ENCODE measurements at places on chromosomes 7 and 10.

GRCh38 chr7:145313551-145313950 lies 477.7 kb upstream of the TPK1 start:
- DNase-seq = no peak

DNA sequence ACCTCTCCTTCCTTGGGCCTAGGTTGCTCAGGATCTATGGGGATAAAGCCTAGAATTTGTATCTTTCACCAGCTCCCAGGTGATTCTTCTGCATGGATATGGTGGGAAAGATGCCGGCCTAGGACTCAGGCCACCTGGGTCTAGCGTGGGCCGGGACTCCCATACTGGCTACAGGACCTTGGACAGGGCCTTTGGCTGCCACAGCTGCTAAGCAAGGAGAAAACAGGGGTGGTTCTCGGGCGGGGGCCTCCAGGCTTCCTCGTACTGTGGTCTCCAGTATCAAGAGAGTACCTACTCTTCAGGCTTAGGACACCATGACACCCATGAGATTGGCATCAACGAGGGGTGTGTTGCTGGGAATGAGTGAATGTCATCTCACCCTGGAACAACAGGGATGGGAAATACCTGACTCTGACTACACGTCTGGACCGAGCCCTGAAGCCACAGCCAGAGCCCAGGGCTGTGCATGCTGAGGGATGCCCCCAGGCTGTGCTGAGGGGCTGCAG lies 120.3 kb upstream of the ADAM12 start:
- no peak for DNase-seq

- DNase-seq = peak; percentile 21
These were observed 59.3 kb downstream of the NUDCD3 start for GRCh38 chr7:44431091-44431608.

DNA sequence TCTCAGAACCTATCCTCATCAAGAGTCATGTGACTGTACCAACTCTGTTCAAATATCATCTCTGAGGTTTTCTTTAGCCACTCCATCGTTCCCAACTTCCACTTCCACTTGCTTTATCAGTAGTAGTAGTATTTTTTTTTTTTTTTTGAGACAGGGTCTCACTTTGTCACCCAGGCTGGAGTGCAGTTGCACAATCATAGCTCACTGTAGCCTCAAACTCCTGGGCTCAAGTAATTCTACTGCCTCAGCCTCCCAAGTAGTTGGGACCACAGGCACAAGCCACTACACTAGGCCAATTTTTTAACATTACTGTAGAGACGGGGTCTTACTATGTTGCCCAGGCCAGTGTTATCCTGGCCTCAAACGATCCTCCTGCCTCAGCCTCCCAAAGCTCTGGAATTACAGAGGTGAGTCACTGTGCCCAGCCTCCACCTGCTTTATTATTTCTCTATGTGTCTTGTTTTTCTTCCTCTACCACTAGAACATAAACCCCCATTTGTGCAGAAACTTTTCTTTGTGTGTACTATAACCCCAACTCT lies 5.9 kb downstream of the NCAPG2 start:
- DNase-seq = no peak

GRCh38 chr7:141393056-141393455 lies 158.2 kb upstream of the AGK start:
- no peak for DNase-seq

GRCh38 chr7:87375662-87376435 lies 30.4 kb downstream of the CROT start:
- DNase-seq = no peak

GRCh38 chr7:141575164-141575563 lies 24.0 kb downstream of the AGK start:
- no peak for DNase-seq

DNA sequence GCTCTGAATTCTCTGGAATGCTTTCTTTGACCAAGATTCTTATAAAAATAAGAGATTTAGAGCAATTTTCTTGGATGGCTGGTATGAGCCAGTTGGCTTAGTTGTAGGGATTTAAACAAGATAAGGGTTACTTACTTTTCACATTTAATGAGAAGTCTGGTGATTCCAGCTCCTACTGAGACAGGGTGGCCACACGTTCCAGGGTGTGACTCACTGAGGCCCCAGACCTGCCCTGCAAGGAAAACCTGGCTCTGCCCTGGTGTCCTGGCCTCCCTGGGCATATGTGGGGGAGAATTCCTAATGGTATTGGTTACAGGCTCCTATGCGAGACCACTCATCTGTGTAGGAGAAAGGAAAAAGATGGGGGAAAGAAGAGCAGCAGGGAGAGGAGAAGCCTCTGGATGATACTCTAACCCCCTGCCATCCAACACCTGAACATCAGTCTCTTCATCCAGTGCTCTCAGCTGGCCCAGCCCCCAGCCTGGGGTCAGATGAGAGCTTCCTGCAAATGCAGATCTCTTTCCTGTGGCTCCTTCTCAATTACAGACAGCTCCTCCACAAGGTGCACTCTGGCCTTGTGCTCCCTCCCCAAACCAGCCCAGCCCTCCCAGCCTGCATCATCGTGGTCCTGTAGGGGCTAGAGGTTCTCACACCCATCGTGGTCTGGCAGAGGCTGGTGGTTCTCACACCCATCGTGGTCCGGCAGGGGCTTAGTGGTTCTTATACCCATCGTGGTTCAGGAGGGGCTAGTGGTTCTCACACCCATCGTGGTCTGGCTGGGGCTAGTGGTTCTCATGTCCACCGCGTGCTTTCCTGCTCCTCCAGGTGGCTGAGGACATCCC lies 139.9 kb downstream of the EGFR start:
- no peak for DNase-seq

- DNase-seq = peak; percentile 83
These were observed 6.4 kb upstream of the NT5C2 start for GRCh38 chr10:103199488-103199887.

GRCh38 chr7:149880638-149881311 lies 7.0 kb downstream of the ATP6V0E2 start:
- peak; percentile 3 for DNase-seq

DNA sequence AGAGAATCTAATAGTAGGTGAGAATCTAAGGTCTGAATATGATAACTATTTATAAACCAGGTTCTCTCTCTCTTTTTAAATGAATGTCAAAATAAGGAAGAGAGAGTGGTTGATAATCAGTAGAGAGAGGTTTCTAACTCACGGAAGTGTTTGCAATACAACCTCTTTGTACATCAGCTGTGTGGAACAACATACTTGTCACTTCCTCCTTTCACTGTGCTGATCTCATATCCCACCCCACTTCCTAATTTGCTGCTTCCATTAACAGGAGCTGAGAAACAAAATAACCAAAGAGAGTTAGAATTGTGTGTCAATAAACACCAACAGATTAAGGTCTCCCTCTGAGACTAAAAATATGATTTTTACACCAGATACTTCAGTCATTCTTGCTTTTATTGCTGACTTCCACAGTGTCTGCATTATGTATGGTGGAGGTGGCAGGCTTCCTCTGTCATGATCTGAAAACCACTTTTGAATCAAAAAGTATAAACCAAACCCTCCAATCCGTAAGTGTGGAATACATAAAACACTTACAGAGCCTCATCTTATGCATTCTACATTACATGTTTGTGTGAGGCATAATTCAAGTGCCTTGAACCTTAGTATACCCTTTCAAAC lies 25.0 kb downstream of the CACUL1 start:
- peak; percentile 78 for DNase-seq

DNA sequence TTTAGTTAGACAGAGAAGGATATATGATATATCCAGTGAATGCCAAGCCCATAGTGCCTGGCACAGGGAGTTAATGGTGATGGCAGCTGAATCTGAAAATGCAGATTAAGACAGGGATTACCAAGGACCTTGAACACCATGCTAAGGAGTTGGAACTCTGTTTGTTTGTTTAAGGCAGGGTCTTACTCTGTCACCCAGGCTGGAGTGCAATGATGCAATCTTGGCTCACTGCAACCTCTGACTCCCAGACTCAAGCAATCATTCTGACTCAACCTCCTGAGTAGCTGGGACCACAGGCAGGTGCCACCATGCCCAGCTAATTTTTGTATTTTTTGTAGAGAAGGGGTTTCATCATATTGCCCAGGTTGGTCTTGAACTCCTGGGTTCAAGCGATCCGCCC lies 1.6 kb downstream of the AKR1D1 start:
- no peak for DNase-seq

GRCh38 chr7:76262683-76263402 lies 39.6 kb upstream of the HSPB1 start:
- DNase-seq = peak; percentile 81

- DNase-seq = no peak
These were observed 45.3 kb upstream of the CDK1 start for GRCh38 chr10:60732807-60733516.

DNA sequence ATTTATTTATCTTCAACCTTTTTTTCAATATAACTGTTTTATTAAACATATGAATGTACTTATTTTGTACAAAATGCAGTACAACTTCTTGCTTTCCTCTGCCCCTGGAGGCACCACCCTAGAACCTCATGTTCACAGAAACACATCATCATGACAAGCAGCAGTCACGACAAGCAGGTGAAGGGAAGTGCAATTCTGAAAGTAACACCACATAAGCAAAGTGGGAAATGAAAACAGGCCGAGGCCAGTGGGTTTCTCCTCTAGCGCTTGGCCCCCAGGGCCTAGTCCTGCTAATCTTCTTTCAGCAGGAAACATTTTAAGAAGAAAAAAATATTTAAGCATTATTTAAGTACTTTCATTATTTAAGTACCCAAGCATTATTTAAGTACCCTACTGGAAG lies 598.1 kb downstream of the SH2D4B start:
- DNase-seq = no peak

DNA sequence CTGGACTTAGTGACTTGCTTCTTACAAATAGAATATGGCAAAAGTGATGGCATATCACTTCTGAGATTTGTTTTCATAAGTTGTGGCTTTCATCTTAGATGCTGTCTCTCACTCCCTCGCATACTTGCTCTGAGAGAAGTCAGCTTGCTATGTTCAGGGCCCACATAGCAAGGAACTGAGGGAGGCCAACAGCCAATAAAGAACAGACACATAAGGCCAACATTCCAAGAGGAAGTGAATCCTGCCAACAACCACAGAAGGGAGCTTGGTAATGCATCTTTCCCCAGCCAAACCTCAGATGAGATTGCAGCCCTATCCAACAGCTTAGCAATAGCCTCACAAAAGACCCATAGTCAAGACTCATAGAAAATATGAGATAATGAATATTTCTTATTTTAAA lies 39.2 kb upstream of the DMTF1 start:
- no peak for DNase-seq

GRCh38 chr10:102112210-102112817 lies 7.9 kb downstream of the LDB1 start:
- peak; percentile 67 for DNase-seq

DNA sequence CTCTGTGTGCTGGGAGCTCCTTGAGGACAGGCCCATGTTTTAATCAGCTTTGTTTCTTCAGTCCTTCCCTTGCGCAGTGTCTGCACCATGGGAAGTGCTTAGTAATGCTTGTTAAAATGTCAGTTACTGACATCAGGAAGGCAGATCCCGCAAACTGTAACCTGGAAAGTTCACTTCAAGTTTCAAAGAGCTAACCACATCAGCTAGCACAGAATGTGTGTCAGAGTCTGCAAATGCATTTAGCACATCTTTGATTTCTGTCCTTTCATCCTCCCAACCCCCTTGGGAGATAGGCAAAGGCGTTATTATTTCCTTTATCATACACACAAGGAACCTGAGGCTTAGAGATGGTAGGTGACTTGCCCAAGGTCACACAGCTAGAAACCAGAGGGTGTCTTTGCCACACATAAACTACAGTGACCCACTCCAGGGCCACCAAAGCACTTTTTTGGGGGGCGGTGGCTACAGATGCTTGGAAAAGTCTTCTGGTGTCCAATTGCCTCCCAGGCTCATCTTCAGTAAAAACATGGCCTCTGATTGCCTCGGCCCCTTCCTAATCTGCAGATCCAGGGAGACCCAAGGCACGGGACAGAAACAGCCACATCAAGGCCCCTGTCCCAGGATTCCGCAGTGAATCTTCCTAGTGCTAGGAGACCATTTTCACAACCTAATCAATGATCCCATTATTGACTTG lies 116.2 kb upstream of the GPR26 start:
- DNase-seq = no peak

- DNase-seq = no peak
These were observed 16.2 kb upstream of the DNAJB6 start for GRCh38 chr7:157320608-157320980.

GRCh38 chr7:155578016-155578415 lies 31.7 kb upstream of the CNPY1 start:
- DNase-seq = no peak

DNA sequence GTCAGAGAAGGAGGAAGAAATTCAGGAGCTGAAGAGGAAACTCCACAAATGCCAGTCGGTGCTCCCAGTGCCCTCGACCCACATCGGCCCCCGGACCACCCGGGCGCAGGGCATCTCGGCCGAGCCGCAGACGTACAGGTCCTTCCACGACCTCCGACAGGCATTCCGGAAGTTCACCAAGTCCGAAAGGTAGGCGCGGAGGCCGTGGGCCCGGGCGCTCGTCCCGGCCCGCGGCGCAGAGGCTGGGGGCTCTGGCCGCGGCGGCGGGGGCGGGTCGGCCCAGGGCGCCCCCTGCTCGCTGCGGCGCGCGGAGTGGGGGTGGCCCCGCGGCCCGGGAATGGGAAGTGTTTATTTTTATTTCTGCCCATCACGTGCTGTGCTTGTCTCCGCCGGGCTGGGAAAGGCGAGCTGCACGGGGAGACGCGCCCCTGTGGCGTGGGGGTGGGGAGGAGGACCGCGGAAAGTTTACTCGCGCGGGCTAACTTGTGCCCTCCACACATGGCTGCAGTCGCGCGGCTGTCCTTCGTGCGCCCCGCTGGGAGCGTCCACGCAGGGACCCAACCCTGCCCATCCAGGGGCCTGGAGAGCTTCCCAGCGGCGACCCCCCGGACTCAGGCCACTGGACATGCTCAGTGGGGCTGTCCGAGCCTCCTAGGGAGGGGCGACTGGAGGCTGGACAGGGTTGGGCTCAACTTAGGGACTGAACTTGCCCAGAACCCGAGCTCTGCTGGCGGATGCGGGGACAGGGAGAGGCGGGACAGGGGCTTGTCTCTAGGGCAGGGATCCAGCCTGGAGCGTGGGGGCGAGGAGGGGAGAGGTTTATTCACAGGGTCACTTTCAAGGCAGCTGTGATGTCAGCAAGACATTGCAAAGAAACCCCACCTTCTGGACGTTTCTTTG lies 82.6 kb upstream of the PRKG1 start:
- DNase-seq = no peak

DNA sequence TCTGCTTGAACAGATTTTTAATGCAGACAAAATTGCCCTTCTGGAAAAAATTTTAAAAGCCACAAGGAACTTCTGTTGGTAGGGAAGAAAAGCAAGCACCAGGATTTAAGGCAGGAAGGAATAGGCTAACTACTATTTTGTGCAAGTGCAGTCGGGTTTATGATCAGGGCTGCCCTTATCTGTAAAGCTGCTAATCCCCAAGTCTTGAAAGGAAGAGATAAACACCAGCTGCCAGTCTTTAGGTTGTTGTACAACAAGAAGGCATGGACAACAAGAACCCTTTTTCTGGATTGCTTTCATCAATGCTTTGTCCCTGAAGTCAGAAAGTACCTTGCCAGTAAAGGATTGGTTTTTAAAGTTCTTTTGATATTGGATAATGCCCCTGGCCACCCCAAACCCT lies 40.7 kb downstream of the RALA start:
- DNase-seq = no peak

Measured in NB4 (cell line).